Activated T-helper 1 cell treated with anti-CD3 and anti-CD28 coated beads, Interleukin-12 subunit alpha, Interleukin-12 subunit beta, Interleukin-2, Interleukin-4 antibody, amounts not matched to agents 30 ng/mL and 10 ng/mL and 1 ng/mL, durations not matched to agents 14 hours and 24 hours and 36 hours (primary cell): ENCODE measurements at places on chromosomes 7 and 10.

- peaks cover 2% of the 10 kb centered on the region for H3K36me3 ChIP-seq
- no peak overlapping the region for H3K4me3 ChIP-seq
- no peak for DNase-seq
- H3K27ac ChIP-seq: no peak overlapping the region
- H3K27me3 ChIP-seq: peaks cover 9% of the 10 kb centered on the region
- H3K4me1 ChIP-seq: no peaks in the 10 kb centered on the region
These were observed 110.4 kb downstream of the CAMK1D start for GRCh38 chr10:12459762-12460161.

GRCh38 chr10:132632091-132632561 lies 94.5 kb downstream of the INPP5A start:
- H3K36me3 ChIP-seq: no peaks in the 10 kb centered on the region
- H3K27ac ChIP-seq: no peak overlapping the region
- peaks cover 11% of the 10 kb centered on the region for H3K4me1 ChIP-seq
- no peaks in the 10 kb centered on the region for H3K27me3 ChIP-seq
- no peak for DNase-seq
- H3K4me3 ChIP-seq: no peak overlapping the region

GRCh38 chr10:27637601-27638000 lies 108.0 kb downstream of the MKX start:
- H3K27ac ChIP-seq: no peak overlapping the region
- H3K4me1 ChIP-seq: no peaks in the 10 kb centered on the region
- no peaks in the 10 kb centered on the region for H3K36me3 ChIP-seq
- no peak overlapping the region for H3K4me3 ChIP-seq
- DNase-seq: no peak

DNA sequence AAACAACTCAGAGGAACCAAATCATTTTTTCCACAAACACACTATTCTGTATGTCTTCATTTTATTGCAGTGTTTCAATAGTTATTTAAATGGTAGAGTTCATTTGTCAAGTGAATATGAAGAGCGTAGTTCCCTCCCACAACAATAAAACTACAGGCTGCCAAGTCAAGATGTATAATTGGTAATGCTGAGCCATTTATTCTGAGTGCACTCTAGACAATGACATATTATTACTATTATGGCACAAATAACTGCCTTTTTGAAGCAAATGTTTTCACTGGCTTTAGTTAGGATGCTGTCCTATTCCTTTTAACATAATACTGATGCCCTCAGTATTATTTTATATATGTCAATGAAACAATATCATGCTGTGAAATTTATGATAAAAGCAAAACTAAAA lies 102.7 kb upstream of the PCDH15 start:
- no peak overlapping the region for H3K27ac ChIP-seq
- no peak overlapping the region for H3K4me3 ChIP-seq
- no peaks in the 10 kb centered on the region for H3K27me3 ChIP-seq
- H3K4me1 ChIP-seq: no peaks in the 10 kb centered on the region

GRCh38 chr10:48940958-48941357 lies 1.3 kb upstream of the LRRC18 start:
- H3K27me3 ChIP-seq: peaks cover 7% of the 10 kb centered on the region
- H3K27ac ChIP-seq: no peak overlapping the region
- H3K4me3 ChIP-seq: no peak overlapping the region
- H3K4me1 ChIP-seq: no peaks in the 10 kb centered on the region

- no peaks in the 10 kb centered on the region for H3K27me3 ChIP-seq
- H3K36me3 ChIP-seq: peaks cover 56% of the 10 kb centered on the region
- peaks cover 7% of the 10 kb centered on the region for H3K4me1 ChIP-seq
- no peak overlapping the region for H3K27ac ChIP-seq
- no peak for DNase-seq
- no peak overlapping the region for H3K4me3 ChIP-seq
These were observed 29.1 kb downstream of the WDR37 start for GRCh38 chr10:1085258-1085657.

DNA sequence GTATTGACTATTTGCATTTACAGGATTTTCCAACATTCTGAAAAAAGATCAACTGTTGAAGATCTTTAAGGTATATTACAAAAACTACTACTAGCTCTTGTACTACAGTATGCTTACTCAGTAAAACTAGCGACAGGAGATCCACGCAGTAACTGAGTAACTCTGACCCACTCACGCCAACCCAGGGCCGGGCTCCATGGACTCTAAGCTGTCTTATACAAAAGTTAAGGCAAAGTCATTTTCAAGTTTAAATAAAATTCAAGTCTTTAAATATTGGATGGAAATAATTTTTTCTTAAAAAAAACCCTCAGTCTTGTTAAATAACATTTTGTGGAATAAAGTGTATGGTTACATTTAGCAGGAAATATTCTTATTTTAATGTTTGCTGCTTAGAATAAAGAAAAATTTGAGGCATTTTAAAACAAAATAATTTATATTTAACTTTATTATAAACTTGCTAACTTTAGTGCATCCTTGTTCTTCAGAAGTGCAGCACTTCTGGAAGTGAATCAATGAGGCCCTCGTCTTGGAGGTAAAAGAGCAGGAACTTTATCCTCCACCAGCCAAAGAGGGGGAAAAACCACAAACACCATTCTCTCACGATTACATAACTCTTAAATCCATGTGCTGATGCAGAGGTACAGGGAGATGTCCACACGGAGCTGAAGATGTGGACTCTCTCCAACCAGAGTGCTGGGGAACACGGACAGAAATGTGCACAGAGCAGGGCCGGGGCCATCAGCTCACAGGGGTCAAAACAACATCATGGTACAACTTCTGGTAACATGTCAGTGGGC lies 119.9 kb downstream of the LARP4B start:
- H3K4me3 ChIP-seq: no peak overlapping the region
- H3K27me3 ChIP-seq: no peaks in the 10 kb centered on the region
- H3K4me1 ChIP-seq: no peaks in the 10 kb centered on the region
- H3K27ac ChIP-seq: no peak overlapping the region
- no peak for DNase-seq
- peaks cover 47% of the 10 kb centered on the region for H3K36me3 ChIP-seq

GRCh38 chr10:131870831-131871672 lies 29.8 kb upstream of the PPP2R2D start:
- H3K36me3 ChIP-seq: no peaks in the 10 kb centered on the region
- no peaks in the 10 kb centered on the region for H3K4me1 ChIP-seq
- DNase-seq: no peak
- H3K27me3 ChIP-seq: peaks cover 2% of the 10 kb centered on the region
- H3K27ac ChIP-seq: no peak overlapping the region

DNA sequence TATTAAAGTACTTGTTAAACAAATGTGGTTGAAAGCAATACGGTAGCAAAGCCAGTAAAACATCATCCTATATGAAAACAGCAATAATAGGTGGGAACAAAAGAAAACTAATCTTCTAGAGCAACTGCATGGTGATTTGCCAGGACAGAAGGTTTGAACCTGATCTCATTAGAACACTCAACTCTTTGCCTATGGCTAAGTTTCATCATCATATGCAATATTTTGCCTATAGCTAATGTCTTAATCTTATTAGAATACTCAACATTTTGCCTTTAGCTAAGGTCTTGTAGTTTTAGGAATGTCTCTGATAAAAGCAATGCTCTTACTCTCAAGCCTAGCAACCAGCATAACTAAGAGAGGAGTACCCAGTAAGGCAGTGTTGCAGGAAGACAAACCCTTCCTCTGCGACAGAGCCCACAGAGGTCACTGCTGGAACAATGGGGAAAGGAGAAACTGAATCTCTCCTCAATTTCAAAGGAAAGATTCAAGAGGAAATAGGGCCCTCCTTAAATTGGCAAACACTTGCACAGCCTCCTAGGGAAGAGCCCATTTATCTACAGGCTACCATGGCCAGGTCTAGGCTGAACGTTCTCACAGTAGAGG lies 38.3 kb downstream of the CADPS2 start:
- no peaks in the 10 kb centered on the region for H3K36me3 ChIP-seq
- no peaks in the 10 kb centered on the region for H3K27me3 ChIP-seq
- no peaks in the 10 kb centered on the region for H3K4me1 ChIP-seq

DNA sequence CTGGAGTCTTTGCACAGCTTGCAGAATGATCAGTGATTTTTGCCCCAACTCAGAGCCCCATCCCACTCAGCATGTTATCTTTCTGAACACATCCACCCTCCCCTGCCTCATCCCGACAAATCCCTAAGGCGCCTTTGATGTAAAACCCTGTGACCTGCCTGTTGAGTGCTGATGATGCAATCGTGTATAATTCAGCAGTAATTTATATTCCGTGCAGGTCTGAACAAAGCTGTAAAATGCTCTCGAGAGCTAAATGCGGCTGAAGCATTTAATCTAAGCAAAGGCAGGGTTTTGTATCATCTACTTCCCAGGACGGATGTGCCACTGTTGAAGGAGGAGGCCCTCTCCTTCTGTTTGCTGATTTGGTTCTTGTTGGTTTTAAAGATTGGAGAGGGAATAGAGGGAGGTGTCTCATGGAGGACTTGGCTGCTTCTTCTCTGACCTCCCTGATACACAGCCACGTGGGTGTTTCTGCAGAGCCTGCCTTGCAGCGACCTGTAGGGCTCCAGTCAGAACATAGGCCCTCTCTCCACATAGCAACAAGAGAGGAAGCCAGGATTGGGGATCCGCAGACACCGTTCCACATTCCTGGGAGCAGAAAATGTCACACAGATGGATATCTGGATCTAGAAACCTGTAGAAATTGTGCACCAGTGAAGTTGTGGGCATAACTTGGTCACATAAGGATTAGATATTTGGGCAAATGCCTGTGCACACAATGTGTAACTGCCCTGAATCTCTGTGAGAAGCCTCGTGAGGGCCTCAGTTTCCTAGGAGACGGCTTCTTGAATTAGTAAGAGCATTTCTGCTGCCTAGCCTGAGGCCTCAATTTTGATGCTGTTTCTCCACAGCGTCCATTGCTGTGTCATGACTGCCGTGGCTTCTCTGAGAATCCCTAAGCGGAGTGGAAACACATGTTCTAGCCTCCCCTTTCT lies 90.2 kb upstream of the AGK start:
- no peaks in the 10 kb centered on the region for H3K36me3 ChIP-seq
- no peak overlapping the region for H3K4me3 ChIP-seq
- no peak for DNase-seq
- H3K27me3 ChIP-seq: peaks cover 7% of the 10 kb centered on the region

DNA sequence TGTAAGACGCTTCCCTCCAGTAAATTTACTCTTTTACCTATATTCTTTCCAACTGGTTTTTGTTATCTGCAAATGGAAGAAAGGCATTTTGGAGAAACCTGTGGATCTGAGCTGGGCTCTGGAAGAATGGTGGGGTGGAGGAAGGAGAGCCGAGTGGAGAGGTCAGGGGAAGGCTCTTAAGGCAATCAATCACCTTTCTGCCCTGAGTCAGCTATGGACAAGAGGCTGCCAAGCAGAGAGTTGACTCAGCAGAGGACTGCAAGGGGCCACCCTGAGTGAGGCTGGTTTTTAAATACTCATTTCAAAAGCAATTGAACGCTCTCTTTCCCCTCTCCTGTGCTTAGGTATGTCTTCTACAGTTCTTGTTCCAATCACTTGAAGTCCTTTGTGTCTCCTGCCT lies 81.8 kb downstream of the SPAG6 start:
- peaks cover 7% of the 10 kb centered on the region for H3K4me1 ChIP-seq
- no peaks in the 10 kb centered on the region for H3K36me3 ChIP-seq
- H3K27me3 ChIP-seq: peaks cover 35% of the 10 kb centered on the region
- no peak for DNase-seq
- no peak overlapping the region for H3K27ac ChIP-seq

DNA sequence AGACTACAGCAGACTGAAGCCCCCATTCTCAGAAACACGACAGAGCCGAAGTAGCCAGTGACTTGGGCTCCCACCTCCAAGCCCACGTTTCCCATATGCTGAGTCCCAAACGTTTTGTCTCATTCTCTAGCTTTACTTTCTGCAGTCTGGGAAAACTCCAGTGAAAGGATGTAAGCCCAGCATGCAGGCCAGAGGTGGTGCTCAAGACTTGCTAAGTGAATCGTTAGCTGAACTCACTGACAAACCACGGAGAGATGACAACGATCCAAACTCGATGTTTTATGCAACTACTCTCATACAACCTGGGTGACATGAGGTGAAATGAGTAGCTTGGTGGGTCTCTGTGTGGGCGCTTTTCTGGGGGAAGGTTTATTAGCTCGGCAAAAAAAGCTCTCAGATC lies 731.8 kb downstream of the SUGCT start:
- H3K27me3 ChIP-seq: no peaks in the 10 kb centered on the region
- DNase-seq: no peak
- no peaks in the 10 kb centered on the region for H3K36me3 ChIP-seq
- no peak overlapping the region for H3K27ac ChIP-seq
- H3K4me3 ChIP-seq: no peak overlapping the region
- no peaks in the 10 kb centered on the region for H3K4me1 ChIP-seq

GRCh38 chr10:89627830-89628229 lies 17.2 kb downstream of the PANK1 start:
- H3K4me1 ChIP-seq: no peaks in the 10 kb centered on the region
- peaks cover 1% of the 10 kb centered on the region for H3K36me3 ChIP-seq
- no peaks in the 10 kb centered on the region for H3K27me3 ChIP-seq
- DNase-seq: no peak

GRCh38 chr7:93055543-93056107 lies 62.2 kb downstream of the SAMD9 start:
- no peak for DNase-seq
- no peaks in the 10 kb centered on the region for H3K36me3 ChIP-seq
- H3K27ac ChIP-seq: no peak overlapping the region
- H3K4me1 ChIP-seq: peaks cover 19% of the 10 kb centered on the region

- no peak overlapping the region for H3K4me3 ChIP-seq
- no peaks in the 10 kb centered on the region for H3K4me1 ChIP-seq
- H3K27ac ChIP-seq: no peak overlapping the region
- no peaks in the 10 kb centered on the region for H3K36me3 ChIP-seq
These were observed 363.7 kb upstream of the PODXL start for GRCh38 chr7:131919920-131920709.

- H3K36me3 ChIP-seq: no peaks in the 10 kb centered on the region
- peaks cover 1% of the 10 kb centered on the region for H3K27me3 ChIP-seq
- no peaks in the 10 kb centered on the region for H3K4me1 ChIP-seq
- H3K4me3 ChIP-seq: no peak overlapping the region
These were observed 298.5 kb upstream of the FOXK1 start for GRCh38 chr7:4383584-4383983.

DNA sequence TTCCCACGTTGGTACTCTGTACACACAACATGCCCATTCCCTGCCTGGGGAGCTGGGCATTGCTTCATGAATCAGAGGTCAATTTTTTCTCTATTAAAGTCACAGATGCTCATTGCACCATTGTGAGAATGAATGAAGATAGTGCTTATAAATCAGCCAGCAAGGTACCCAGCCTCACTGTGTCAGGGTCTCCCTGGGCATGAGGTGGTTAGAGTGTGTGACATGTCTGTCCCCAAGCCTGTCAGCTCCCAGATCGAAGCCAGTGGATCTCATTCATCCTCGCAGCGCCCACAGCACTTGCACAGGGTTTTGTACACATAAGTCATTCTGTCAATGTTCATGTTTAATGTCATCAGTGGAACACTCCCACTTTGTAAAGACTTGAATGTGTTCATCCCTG lies 126.8 kb downstream of the EGFR start:
- H3K4me3 ChIP-seq: no peak overlapping the region
- H3K27me3 ChIP-seq: peaks cover 17% of the 10 kb centered on the region
- no peak for DNase-seq
- H3K36me3 ChIP-seq: no peaks in the 10 kb centered on the region
- peaks cover 7% of the 10 kb centered on the region for H3K4me1 ChIP-seq
- H3K27ac ChIP-seq: no peak overlapping the region

- no peak for DNase-seq
- no peak overlapping the region for H3K27ac ChIP-seq
- no peaks in the 10 kb centered on the region for H3K27me3 ChIP-seq
- peaks cover 43% of the 10 kb centered on the region for H3K36me3 ChIP-seq
These were observed 7.3 kb downstream of the PGAM2 start for GRCh38 chr7:44057849-44058758.
